ENCODE measurements at places on chromosomes 13 and 19.
A peak's percentile ranks its signal among the peaks of the same experiment; 100 is the strongest.

- DNase-seq = no peak
Observed at GRCh38 chr13:105552078-105552477, 983.4 kb downstream of the EFNB2 start.

DNA sequence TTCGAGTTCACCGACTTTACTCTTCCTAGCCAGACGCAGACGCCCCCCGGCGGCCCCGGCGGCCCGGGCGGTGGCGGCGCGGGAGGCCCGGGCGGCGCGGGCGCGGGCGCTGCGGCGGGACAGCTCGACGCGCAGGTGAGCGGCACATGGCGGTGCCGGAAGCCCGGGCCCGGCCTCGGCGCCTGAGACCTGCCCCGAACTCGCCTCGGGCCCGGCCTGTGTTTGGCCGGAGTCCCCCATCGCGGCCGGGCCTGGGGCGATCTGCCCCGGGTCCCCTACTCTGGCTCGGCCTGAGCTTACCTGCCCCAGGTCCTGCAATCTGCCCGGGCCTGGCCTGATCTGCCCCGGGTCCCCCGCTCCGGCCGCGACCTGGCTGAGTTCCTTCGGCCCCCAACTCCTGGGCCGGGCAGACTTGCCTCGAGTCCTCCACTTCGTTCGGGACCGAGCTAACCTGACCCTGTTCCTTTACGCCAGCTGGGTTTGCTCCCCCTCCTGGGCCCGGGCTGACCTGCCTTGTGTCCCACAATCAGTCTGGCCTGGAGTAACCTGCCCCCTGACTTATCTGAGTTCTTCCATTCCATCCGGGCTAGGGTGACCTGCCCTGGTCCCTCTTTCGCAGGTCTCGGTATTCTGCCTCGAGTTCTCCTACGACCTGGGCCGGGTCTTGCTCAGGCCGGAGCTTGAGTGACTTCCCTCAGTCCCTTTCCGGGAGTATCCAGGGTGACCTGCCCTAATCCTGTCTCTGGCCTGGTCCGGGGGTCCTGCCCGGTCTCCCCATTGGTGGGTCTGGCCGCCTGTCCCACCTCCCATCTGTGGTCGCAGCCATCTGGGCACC is 764 bp downstream of the UPF1 start:
- no peak for DNase-seq

DNA sequence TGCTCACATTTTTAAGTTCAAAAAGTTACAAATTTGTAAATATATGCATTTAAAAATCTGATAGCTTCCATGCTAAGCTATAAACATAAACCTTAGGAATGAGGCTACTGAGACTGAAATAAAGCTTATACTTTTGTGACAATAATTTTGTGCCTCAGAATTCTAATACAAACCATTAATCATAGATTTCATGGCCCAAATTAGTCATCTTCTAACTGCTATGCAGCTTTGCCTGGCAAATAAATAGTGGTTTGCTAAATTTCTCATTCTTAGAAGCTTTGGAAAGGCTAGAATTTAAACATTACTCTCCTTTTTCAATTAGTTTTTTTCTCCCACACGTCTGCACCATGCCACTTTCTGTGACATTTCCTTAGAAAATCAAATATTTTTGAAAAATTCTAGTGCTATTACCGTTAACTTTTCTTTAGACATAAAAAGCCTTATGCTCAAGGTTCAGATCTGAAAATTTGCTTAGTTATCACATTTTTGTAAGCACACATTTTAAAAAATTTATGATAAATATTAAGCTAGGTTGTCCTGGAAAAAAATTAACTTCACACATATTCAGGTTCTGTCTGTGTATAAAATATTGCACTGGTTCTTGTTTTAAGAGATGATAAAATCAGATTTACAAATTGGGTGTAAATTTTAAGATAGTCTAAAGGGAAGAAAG is 46.9 kb downstream of the FNDC3A start:
- DNase-seq = no peak

DNA sequence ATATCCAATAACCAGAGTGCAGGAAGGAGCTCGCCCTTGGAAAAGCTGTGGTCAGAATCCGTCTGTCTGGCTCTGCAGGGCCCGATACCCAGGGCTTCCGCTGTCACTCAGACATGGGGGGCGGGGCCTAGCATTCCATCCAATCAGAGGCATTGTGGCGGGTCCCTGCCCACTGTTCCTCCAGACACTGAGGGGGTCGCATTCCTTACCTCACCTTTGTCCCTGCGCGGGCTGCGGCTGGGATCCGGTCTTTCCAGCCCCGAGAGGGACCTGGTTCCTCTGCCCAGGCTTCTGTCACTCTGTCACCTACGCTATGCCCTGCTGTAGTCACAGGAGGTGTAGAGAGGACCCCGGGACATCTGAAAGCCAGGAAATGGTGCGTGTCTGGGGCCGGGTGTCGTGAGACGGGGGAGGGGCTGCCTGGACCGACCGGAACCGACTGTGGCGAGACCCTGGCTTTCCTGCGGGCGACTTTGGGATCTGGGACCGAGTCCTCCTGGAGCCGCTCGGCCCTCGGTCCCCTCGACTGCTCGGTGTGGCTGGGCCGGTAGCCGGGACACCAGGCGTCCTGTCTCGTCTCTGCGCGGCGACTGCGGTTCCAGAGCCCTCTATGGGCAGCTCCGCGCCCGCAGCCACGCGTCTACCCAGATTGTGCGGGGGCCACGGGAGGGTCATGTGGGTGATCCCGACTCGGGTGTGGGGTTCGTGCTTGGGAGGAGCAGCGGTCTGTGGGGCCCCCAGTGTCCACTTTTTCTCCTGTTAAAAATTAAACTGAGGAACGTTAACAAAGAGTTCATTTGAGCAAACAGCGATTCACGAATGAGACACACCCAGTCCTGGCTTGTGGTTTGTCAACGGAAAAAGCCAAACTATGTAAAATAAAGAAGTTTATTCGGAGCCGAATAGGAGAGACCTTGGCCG is at the start of gene ZNF69:
ZNF69 (plus strand) TSS at position 172 of the 921 bp plus-strand sequence; CDS start at position 314, 142 bp downstream.
- DNase-seq = peak; percentile 41

GRCh38 chr13:51782026-51782710 is 21.8 kb downstream of the DHRS12 start:
- no peak for DNase-seq

- no peak for DNase-seq
Observed at GRCh38 chr13:46553521-46553885, 533 bp downstream of the LRCH1 start.

- no peak for DNase-seq
Observed at GRCh38 chr19:46478356-46478986, 7.1 kb upstream of the PNMA8A start.

GRCh38 chr13:83819611-83820010 is 62.7 kb downstream of the SLITRK1 start:
- no peak for DNase-seq

DNA sequence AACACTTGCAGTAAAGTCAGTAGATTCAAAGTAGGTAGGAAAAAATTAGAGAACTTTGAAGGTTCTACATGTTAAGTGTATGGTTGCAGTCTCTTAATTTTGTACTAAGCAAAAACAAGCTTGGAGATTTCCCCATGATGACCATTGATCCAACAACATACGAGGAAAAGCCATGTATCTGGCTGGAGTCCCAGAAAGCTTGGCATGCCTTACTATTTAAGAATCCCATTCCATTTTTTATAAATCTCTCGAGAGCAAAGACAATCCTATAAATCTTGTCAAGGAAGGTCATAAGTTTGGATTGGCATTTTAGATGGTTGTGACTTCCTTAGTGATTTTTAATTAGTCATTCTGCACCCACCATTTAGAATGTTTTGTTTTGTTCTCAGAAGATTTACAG is 495.9 kb downstream of the GPC5 start:
- DNase-seq = no peak

DNA sequence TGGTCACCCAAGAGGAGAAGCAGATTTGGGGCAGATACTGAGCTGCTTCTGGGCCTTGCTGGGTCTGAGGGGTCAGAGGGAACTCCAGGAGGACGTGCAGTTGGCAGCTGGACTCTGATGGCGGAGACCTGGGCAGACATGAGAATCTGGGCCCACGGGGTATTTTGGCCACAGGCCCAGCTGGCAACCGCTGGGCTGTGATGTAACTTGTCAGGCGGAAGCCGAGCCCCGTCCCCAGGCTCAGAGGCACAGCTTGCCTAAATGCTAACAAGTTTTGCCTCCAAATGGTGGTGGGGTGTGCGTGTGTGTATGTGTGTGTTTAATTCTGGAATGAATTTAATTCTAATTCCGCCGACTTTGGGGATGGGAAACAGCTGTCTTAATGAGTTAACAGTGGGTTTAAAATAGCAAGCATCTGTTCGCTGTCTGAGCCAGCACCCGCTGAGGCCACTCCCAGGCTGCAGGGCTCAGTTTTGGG is 11.6 kb downstream of the ZNRF4 start:
- DNase-seq = no peak

- no peak for DNase-seq
Observed at GRCh38 chr13:75153834-75154233, 328.1 kb downstream of the TBC1D4 start.

GRCh38 chr13:76213423-76213904 is 577.3 kb downstream of the LMO7 start:
- no peak for DNase-seq

GRCh38 chr19:2561895-2562294 is 86.0 kb downstream of the GADD45B start:
- DNase-seq = peak; percentile 53

GRCh38 chr13:91955546-91956355 is 557.3 kb downstream of the GPC5 start:
- no peak for DNase-seq

DNA sequence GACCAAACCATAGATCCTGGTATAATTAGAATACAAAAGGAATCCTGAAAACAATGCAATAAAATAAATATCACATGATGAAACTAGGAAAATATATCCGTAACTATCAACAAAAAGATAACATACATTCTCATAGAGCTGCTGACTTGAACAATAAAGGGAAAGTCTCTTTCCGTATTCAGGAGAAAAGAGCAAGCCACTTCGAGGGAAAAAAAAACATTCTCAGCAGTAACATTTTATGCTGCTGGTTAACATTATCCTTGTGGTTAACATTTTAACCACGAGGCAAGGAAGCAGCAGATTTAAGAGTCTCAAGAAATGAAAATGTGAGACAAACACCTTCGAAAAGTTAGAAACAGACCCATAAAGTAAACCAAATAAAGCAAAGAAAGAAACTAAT is 25.8 kb downstream of the NALCN start:
- no peak for DNase-seq

- no peak for DNase-seq
Observed at GRCh38 chr13:53005626-53006025, 23.0 kb upstream of the OLFM4 start.

GRCh38 chr19:11405846-11406643 is 13.1 kb downstream of the RGL3 start:
- no peak for DNase-seq

DNA sequence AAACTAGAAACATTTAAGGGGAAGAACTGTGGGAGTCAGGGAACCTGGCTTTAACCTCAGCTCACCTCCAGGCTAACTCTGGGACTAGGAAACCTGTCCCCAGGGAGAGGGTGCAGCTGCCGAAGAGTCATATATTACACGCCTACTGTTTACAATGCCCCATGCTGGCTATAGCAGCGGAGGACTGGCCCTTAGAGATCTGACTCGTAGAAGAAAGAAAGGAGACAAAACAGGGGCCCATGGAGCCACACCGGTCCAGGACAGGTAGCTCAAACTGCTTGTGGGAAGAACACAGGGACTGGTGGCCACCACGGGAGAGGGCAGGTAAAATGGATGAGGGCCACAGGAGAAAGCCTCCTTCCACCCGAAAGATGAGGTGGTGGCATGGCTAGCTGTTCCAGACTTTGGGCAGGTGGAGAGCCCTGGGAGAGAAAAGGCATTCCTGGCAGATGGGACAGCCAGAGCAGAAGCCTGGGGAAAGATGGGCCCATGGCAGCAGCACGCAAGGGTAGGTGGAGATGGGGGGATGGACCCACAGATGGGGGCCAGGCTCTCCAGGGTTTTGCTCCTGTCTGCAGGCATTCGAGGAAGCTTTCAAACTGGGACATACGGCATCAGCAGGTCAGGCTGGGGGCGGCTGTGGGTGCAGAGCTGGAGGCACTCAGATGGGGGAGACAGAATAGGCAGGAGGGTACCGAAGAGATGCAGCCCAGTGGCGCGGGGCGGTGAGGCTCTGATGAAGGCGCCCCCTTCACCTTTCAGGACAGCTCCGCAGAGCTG is 69.5 kb downstream of the LATS2 start:
- DNase-seq = no peak

GRCh38 chr13:100158569-100158968 is 69.7 kb downstream of the PCCA start:
- DNase-seq = no peak

GRCh38 chr19:41993612-41994483 is at the start of gene ATP1A3:
Gene ATP1A3, minus strand, starts transcription at chr19:41994230. Its CDS starts 154 bp downstream, at chr19:41994076.
- peak; percentile 27 for DNase-seq

GRCh38 chr13:98565726-98566565 is 11.0 kb downstream of the STK24 start:
- no peak for DNase-seq

DNA sequence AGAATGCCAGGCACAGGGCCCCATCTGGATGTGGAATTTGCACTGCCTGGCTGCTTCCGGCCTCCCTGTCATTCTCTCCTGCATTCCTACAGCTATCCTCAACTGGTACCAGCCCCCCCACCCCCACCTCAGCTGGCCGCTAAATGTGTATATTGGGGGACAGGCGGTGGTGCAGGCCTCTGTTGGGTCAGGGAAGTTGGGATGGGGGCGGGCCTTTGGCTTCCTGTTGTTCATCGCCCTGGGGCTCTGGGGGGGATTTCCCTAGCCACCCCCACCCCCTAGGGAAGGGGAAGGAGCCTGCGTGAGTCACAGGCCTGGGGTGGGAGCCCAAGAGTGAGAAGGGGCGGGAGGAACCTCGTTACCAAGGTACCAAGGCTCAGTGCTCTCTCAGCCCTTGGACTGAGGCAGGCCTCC is 10.6 kb downstream of the POU2F2 start:
- peak; percentile 50 for DNase-seq

DNA sequence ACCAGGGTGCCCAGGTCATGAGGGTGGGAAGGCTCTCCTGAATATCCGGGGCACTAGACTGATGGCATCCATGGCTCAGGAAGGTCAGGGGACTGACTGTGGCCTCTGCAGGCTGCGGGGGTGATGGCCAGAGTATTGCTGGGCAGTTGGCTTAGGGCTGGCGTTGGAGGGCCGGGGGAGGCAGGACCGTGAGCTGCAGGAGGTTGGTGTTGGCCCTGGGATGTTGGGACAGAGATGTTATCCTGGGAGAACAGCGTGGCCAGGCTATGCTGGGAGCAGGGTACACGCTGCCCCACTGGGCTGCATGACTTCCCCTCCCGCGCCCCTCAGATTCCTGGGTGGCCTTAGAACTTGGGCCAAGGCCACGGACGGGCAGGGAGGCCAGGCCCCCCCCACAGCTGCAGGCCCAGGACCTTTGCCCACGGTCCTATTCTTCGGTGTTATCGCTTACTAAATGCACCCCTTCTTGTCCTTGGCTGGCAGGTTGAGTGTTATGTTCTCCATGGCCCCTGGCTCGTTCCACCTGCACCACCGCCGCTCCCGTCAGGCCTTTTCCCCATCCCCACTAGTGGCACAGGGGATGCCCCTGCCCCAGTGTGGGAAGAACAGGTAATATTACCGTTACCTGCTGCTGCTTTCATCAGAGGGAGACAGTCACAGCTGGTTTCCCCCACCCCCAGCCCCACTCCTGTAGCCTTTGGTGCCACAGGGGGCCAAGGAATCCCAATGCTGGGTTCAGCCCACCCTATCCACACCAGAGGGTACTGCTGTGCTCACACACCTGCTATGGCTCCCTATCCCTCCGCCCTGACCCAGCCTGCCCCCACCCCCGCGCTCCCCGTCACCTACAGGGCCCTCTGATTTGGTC is 3.2 kb upstream of the ISYNA1 start:
- no peak for DNase-seq
